H1 (cell line): ENCODE measurements at places on chromosomes 3 and 15. TPM values are rescaled to one million over a fixed set of nuclear protein-coding genes. Genes with fewer than 3 reads are reported as not detected.

DNA sequence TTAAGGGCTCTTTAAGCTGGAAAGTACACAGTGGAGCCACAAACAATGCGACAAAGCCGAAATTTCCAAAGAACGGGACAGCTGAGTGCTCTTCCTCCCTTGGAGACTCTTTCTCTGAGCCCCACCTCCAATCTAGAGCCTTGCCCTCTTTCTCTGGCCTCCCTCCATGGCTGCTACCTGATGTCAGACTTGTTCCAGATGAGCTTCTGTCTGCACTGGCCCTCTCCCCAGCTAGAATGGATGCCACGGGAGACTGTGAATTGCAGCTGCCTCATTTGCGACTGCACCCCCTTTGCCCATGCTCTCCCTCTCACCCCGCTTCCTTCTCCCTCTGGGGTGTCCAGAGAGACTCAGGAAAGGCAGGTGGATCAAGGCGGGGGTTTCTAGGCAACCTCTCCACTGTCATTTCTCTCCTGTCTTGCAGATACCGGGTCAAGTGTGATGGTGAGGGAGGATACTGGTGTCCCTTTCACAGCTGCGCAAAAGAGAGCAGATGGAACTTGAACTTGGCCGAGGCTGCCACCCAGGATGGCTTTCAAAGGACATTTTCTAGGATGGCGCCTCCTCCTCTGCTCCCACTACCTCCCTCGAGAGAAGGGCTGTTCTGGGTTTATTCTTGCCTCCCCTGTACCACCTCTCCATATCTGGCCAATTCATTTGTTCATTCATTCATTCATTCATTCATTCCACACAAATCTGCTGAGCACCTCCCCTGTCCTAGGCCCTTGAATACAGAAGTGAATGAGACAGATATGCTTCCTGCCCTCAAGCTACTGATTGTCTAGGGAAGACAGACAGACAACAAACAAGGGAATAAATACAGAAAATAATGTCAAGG is 12.8 kb downstream of the ATP2B2 start:
- no peak for DNase-seq

LRRC2 gene
- total RNA-seq = 6.4 and 7.3 TPM in 2 replicates

GRCh38 chr3:168034152-168034928 is 61.4 kb downstream of the GOLIM4 start:
- DNase-seq = no peak

DNA sequence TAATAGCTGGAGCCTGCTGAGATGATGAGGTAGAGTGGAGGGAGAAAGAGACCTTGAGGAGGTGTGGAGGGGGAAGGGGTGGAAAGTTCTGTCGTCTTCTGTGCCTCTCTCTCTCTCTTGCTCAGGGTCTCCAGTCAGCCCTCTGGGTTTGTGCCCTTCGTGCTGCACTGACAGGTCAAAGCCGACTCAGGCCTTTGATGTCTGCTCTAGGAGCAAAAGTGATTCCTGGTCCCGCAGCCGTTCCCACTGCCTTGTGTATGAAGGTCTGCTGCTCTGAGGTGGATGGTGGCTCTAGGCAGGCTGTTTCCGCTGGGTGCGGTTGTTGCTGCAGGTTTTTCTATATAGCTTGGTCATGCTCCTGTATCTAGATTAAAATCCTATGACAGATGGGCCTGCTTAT is 89.4 kb downstream of the IGF1R start:
- no peak for DNase-seq

GRCh38 chr15:44144184-44144583 is 50.9 kb downstream of the FRMD5 start:
- DNase-seq = no peak

SLC38A3 gene
- 0.57 and 1.2 TPM in 2 replicates for total RNA-seq

TYRO3 gene
- 96.8 and 98.8 TPM in 2 replicates for total RNA-seq

- DNase-seq = no peak
These were observed 176.2 kb downstream of the P3H2 start for GRCh38 chr3:189944285-189945145.

ARGFX gene
- total RNA-seq = not detected in 2 replicates

DNA sequence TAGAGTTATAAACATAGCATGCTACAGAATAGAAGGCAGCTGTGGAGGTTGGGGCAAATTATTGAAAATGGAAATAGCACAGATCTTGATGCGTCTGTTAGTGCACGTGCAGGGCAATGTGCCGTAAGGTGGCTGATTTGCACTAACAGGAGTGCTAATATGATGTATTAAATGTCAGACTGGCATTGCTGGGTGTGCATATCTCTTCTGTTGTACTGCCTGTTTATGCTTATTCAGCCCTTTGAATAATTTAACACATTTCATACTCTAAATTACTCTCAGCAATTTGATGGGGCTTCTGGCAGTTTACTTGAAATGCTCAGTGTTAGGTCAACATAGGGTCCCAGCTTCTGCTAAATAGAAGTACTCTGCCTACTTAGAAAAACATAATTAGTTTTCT is 395.6 kb downstream of the MCTP2 start:
- no peak for DNase-seq

PPP2R3A gene
- 14.0 and 15.2 TPM in 2 replicates for total RNA-seq
